ENCODE measurements at places on chromosomes 12 and 14.
A peak's percentile ranks its signal among the peaks of the same experiment; 100 is the strongest.

DNA sequence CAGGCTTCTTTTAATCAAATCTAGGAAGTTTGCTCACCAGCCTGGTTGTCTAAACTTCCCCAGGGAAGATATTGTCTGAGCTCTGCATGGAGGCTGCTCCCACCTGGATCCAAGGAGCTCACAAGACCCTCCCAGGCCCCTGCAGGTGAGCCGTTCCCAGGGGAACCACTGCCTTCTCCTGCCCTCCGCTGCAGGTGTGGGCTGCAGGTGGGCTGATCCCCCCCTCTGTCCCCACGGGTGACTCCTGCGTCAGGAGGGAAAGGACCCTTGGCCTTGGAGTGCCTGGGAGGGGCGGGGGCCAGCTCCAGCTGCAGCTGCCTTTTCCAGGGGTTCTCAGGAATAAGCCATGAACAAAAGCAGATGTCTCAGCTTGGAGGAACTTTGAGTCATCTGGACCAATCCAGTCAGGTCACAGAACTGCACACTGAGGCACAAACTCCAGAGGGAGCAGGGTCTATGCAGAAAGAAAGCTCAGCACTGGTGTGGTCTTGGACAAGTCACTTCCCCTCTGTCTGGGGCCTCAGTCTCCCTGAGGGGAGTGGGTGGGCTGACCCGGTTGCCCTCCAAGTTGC, 246.6 kb upstream of the RTL1 start:
- no peak for DNase-seq

DNA sequence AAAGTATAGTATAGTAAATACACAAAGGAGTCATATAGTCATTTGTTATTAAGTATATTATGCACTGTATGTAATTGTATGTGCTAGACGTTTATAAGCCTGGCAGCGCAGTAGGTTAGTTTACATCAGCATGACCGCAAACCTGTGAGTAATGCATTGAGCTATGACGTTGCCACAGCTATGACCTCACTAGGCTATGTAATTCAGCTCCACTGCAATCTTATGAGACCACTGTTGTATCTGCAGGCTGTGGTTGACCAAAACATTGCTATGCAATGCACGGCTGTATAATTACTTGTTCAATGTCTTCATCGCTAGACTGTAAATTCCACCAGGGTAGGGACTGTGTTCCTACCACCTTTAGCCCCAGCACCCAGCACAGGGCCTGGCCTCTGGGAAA, 53.2 kb upstream of the VASH1 start:
- no peak for DNase-seq

DNA sequence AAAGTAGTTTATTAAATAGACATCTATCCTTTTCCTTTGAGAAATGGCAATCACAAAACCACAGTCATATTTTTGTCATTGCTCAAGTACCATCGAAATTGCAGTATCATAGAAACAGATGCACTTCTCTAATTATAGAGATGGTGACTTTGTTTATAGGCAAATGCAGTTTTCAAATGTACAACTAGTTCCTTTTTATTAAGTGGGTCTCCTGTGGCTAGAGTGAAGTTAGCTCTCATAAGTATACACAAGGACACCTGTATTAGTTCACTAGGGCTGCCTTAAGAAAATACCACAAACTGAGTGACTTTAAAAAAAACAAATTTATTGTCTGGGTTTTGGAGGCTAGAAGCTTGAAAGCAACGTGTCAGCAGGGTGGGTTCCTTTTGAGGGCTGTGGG, 62.8 kb downstream of the OTOGL start:
- DNase-seq: no peak

GRCh38 chr14:66088656-66089055, 397.5 kb upstream of the CCDC196 start:
- DNase-seq: no peak

DNA sequence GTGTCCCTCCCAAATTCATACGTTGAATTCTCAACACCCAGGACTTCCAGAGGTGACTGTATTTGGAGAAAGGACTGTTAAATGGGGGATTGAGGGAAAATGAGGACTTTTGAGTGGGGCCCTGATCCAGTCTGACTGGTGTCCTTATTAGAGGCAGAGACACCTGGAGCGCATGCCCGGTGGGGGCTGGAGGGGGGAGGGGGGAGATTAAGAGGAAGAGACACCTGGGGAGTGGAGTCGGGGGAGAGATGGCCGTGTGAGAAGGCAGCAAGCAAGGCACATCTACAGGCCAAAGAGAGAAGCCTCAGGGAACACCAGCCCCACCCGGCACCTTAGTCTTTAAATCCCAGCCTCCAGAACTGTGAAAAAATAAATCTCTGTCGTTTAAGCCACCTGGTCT, 209.7 kb downstream of the SLC41A2 start:
- DNase-seq: no peak

GRCh38 chr12:91441993-91442952, 259.7 kb upstream of the DCN start:
- DNase-seq: no peak

- DNase-seq: no peak
These were observed 6.8 kb downstream of the VRK1 start for GRCh38 chr14:96803958-96804357.

- DNase-seq: no peak
These were observed 318.8 kb downstream of the PRKD1 start for GRCh38 chr14:29608861-29609260.

DNA sequence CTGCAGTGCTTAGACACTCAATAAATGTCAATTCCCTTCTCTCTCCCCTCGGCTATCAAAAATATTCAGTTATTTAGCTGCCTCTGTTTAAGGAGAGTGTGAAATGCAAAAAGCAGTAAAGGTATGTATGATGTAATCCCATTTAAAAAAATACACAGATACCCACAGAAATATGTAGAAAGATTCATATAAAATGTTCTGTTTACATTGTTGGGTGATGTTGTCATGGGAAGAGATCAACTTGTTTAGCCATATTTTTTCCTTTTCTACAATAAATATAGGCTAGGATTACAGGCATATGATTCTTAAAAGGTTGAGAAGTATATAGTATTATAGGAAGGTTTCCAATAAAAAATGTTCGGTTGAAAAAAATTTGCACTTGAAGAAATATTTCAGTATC, 7.8 kb downstream of the PPP2R3C start:
- no peak for DNase-seq

- DNase-seq: no peak
These were observed 3.0 kb upstream of the TESC start for GRCh38 chr12:117101953-117102799.

GRCh38 chr12:27843714-27844245, 63.7 kb upstream of the MANSC4 start:
- DNase-seq: no peak

- no peak for DNase-seq
These were observed 145.0 kb upstream of the SLC38A2 start for GRCh38 chr12:46517579-46517962.

GRCh38 chr12:116261525-116262100, 15.9 kb downstream of the MED13L start:
- DNase-seq: no peak

DNA sequence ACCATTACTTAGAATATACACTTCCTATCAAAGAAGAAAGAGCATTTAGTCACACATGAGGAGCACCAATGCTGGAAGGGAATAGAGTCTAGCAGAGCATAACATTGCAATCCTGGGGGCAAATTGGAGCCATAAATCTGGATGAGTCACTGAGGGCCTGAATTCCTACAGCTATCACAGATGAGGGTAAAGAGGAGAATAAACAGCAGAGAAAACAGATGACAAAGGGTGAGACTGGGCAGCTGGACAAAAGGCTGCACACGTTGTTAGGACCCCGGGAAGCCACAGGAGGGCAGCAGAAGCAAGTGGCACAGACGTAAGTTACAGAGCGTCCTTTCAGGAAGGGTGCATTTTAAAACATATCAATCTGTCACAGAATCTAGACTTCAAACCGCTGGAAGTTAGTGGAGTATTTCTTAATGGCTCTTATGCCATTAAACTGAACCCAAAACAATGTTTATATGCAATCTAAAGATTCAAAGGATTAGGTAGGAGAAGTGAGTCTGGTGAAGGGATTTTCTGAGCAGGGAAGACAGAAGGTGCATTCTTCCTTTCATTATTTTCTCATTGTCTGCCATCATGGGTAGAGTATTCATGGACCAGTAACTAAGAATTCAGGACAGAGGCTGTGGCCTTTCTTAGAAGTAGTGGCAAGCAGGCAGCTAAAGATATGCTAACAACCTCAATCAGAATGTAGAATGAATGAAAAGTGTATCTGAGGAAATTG, 159.8 kb upstream of the DAAM1 start:
- DNase-seq: peak; percentile 9

DNA sequence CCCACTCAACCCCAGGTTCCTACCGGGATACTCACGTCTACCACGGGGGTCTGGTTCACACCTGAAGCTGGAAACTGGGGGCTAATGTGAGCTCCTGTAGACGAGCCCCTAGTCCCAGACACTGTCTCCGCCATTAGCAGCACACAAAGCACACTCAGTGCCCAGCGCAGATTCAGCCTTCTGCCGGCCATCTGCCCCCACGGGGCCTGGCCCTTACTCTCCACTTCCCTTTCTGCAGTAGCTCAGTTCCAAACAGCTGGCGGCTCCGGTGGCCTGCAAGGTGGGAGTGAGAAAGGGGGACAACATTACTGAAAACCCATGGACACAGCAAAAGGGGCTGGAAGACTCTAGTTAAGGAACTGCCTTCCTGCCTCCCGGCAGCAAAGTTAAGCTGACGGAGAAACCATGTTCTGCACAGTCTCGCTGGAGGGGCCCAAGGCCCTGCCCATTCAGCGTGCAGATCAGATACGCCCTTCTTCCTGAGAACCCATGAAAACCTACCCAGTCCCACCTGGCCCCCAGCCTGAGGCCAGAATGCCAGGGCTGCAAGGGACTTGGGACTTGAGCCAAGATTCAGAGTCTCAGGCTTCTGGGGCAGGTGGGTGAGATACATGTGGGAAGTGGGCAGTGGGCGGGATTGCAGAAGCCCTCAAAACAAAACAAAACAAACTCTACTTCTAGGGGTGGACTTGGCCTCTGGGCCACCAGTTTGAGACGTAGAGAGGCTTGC, 2.1 kb downstream of the SLC8B1 start:
- no peak for DNase-seq

- DNase-seq: no peak
These were observed 472.8 kb downstream of the RGS6 start for GRCh38 chr14:72404998-72405397.

- no peak for DNase-seq
These were observed 229.6 kb upstream of the NAV3 start for GRCh38 chr12:77601069-77601468.

DNA sequence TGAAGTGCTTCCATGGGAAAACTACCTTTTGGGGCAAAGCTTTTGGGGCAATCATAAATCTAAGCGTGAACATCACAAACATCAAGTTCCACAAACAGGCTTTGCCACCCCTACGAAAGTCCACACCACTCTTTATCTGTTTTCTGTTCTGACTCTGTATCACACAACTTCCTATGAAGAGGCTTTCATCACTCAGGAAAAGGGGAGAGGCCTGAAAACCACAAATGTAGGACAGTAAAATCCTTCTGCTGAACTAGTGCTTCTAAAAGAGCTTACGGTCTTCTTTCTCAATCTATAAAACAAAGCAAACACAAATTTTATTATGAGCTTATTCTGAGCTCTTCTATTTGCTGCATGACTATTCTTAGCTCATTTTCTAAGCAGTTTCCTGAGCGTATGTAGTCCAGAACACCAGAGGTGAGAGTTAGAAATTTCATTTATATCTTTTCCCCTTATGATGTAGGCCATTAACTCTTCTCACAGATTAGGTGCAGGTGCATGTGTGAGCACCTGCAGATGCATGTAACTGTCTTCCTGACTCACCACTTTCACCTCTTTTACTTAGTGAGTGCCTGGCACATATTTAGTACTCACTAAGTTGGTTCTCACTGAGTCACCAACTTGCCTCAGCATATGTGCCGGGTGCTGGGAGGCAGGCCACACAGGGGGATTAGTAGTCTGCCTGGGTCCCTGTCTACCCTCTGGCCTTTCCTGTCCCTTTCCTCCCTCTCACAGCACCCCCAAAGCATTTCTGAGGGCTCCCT, 32.9 kb upstream of the SYCP3 start:
- DNase-seq: no peak

- DNase-seq: no peak
These were observed 2.9 kb downstream of the CHPT1 start for GRCh38 chr12:101700299-101700820.

- DNase-seq: no peak
These were observed 555.2 kb downstream of the DIO2 start for GRCh38 chr14:79656056-79656455.

GRCh38 chr12:81520064-81520945, 238.8 kb downstream of the PPFIA2 start:
- no peak for DNase-seq

GRCh38 chr14:94746131-94746530, 23.8 kb downstream of the GSC start:
- DNase-seq: no peak

- no peak for DNase-seq
These were observed 47.3 kb downstream of the RPS29 start for GRCh38 chr14:49538852-49539251.

- DNase-seq: no peak
These were observed 13.1 kb upstream of the ITGA5 start for GRCh38 chr12:54431911-54432814.

GRCh38 chr14:77372304-77372841, 4.5 kb downstream of the TMED8 start:
- no peak for DNase-seq

DNA sequence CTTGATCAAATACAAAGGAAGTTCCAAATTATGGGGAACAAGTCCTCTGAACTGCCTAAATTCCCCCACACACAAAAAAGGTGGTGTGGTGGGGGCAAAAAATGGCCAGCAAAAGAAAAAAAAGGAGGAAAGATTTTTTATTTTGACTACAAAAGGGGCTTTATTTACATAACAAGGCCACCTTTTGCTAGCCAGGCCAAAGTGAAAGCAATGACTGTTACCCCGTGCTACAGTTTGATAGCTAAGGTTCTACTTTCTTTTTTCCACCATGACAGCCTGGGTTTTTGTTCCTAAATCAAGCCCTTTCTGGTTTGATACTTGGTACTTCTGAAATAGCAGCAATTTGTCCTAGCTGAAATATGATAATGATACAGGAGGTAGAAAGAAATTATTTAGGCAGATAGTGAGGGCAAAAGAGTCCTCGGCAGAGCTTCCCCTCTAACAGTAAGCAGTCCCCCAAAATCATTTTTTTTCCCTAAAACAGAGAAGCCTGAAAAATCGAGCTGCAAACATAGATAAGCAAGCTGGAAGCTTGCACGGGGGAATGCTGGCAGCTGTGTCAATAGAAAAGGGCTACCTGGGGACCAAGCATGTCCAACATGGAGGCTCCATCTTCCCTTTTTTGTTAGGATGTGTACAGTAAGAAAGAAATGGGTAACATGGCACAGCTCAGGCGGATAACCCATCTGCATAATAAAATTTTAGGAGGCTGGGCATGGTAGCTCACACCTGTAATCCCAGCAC, 8.9 kb upstream of the B4GALNT1 start:
- no peak for DNase-seq

- no peak for DNase-seq
These were observed 54.6 kb upstream of the STON2 start for GRCh38 chr14:81454572-81455218.

DNA sequence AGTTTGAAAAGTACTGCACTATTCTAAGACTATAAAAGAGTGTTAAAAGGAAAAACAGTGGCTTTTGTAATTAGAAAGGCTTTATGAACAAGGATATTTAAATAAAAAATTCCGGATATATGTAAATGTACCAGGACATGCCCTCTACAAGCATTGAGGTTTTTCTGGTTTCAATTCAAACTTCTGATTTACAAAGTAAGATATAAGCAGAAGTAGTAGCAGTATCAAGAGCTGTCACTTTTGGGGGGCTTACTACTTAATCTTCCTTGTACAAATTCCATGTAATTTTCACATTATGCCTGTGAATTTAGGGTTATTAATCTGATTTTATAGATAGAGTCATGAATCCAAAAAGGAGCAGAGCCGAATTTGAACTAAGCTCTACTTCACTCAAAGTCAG, 170.3 kb upstream of the ATP2B1 start:
- no peak for DNase-seq
